ENCODE measurements at places on chromosomes 16 and 17.

- DNase-seq = no peak
These were observed 13.7 kb upstream of the CD300E start for GRCh38 chr17:74637265-74637664.

DNA sequence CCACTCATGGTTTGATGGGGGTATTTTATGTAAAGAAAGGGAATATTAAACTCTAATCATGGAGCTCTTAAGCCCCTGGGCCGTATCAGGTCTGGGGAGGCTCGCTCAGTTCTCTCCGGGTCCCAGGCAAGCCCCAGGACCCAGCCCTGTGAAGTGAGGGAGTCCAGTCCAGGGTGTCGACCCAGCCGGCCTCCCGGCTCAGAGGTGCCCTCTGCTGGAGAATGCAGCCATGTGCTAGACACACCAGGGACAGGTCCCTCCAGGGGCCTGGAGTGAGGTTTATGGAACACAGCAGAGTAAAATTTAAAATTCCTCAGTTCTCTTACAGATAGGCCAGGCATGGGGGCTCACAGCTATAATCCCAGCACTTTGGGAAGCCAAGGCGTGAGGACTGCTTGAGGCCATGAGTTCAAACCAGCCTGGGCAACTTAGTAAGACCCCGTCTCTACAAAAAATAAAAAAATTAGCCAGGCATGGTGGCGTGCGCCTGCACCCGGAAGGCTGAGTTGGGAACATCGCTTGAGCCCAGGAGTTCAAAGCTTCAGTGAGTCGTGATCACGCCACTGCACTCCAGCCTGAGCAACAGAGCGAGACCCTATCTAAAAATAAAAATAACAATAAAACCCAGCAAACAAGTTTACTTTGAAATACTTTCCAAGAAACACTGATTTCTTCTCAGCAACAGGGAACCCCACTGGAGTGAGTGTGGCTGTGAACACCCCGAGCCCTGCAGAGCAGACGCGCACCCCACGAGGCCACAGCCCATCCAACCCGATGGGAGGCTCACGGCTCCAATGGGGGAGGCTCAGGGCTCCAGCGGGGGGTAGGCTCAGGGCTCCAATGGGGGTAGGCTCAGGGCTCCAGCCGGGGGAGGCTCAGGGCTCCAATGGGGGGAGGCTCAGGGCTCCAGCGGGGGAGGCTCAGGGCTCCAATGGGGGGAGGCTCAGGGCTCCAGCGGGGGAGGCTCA is 72.2 kb downstream of the ZNF778 start:
- peak; percentile 68 for DNase-seq

- DNase-seq = peak; percentile 51
These were observed 66.0 kb downstream of the SNX20 start for GRCh38 chr16:50614955-50615724.

DNA sequence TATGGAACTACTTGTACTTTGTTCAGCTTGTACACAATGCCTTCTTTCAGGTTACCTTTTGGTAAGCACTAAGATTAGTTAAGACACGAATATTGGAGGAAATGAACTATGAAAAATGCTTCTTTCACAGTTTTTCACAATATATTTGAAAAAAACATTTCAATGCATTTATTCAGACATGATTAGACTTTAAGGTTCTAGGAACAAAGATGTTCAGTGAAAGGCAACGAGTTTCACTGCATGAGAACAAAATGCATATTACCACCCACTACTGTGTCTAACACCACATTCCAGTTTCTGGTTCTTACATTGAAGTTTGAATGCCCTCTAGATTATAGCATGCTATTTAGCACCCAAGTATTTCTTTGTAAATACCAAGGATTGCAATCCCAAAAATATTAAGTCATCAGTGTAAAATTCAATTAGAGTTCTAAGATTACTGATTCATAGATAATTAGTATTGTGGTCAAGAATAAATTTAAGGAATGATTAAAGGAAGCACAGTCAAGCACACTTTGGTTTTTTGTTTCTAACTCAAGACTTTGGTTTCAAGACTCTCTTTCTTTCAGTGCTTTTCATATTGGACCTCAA is 261.7 kb downstream of the CEP112 start:
- no peak for DNase-seq

GRCh38 chr16:85466304-85466700 is 146.8 kb upstream of the GSE1 start:
- no peak for DNase-seq

GRCh38 chr17:3946711-3947235 is 17.5 kb downstream of the ATP2A3 start:
- DNase-seq = no peak

DNA sequence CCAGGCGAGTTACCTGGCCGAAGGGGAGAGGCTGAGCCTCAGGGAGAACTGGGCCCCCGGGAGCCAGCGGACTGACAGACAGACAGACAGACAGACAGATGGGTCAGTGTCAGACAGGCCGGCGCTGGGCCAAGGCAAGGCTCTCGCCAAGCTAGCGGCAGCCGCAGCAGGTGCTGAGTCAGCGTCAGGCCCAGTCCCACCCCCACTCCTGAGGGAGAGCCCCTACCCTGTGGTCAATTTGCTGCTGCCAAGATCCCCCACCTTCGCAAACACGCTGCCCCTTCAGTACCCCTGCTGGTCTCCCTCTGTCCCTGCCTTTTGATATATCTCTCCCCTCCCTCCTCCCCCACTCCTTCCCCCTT is 1.5 kb downstream of the FGF11 start:
- peak; percentile 78 for DNase-seq

DNA sequence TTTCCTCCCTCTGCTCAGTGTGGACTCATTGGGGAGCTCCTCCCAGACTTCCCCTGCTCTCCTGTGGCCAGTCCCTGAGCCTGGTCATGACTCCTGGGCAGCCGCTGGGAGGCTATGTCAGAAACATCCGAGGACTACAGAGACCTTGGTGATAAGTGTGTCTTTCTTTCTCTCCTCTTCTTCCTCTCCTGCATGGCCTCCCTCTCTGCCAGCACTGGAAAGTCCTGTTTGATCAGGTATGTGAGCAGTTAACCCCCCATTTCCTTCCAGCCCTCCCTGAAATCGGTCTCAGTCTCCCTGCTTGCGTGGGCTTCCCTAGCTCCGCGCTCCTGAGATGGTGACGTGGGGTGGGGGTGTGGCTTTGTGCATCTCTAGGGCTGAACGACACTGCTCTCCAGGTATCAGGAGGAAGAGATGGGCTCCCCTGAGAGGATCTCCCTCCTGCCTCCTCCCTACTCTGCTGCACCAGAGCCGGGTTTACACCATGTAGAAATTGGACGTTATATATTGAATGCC is 2.1 kb downstream of the RHBDL3 start:
- no peak for DNase-seq

GRCh38 chr16:79510879-79511278 is 89.7 kb downstream of the MAF start:
- DNase-seq = no peak

DNA sequence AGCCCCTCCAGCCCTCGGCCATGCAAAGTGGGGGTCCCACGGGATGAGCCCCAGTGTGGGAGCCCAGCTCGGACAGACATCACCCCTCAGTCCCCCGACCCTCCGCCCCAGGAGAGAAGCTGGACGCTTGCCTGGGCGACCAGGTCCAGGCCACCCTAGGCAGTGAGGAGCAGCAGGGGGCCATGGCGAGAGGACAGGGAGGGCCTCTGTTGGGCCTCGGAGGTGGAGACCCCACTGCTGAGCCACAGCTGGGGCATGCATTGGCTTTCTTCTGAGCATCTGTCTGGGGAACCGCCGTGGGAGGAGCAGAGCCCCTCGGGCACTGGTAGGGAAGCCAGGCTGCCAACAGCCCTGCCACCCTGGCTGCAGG is 13.0 kb downstream of the ACTG1 start:
- no peak for DNase-seq

- no peak for DNase-seq
These were observed 15.3 kb downstream of the KSR1 start for GRCh38 chr17:27471321-27472269.

- no peak for DNase-seq
These were observed 60.1 kb downstream of the ARSG start for GRCh38 chr17:68351395-68351794.

DNA sequence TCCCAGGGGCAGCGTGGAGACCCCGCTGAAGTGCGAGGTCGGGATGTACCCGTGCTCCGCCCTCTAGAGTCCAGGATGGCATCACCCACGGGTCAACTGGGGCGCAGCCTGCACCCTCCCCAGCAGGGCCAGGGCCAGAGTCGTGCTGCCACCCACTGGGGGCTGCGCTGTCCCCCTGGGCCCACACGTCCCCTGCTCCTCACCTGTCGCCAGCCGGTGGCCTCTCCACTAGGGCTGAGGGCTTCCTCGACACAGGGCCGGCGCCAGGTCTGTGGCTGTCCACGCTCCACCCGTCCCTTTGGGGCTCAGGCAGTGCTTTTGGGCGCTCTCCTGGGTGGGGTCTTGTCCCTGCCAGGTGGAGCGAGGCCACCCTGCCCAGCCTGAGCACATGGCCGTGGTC is 11.6 kb upstream of the PRR35 start:
- DNase-seq = no peak

DNA sequence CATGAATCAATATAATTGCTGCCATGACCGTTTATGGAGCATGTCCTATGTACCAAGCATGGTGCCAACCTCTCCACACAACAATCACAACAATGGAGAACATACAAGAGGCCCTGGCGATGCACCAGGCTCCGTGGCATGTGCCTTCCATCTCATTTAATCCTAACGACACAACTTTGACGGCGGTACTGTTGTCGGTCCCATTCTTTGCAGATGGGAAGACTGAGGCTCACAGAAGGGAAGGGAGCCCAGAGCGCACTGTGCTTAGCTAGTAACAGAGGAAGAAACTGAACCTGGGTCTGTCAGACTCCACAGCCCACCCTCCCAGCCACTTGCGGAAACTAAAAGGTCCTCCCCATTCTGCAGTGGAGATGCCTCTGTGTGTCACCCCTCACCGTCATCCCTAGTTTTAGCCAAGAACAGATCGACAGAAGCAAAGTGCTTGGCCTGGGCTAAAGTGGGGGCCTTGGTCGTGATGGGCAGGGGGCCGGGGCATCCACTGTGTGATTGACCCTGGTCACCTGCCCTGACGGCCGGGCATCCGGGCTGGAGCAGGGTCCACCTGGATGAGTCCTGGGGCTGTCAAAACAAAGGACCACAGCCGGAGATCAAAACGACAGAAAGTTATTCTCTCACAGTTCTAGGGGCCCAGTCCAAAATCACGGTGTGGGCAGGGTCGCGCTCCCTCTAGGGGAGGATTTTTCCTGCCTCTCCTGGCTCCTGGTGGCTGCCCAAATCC is 183.9 kb downstream of the C16orf95 start:
- no peak for DNase-seq

DNA sequence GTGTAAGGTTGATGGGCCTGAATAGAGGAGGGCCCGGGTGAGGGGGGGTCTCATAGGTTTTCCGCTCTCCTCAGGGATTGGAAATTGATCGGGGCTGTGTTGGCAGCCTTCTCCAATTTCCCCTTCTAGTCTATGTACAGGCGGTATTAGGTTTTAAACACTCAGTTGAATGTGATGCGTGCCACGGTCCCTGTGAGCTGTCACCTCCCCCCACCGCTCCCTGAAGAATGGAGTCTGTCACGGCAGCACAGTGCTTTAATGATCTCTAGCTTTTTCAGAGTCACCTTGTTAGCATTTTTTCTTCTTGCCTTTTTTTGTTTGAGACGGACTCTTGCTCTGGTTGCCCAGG is 800 bp downstream of the COX4I1 start:
- DNase-seq = no peak

DNA sequence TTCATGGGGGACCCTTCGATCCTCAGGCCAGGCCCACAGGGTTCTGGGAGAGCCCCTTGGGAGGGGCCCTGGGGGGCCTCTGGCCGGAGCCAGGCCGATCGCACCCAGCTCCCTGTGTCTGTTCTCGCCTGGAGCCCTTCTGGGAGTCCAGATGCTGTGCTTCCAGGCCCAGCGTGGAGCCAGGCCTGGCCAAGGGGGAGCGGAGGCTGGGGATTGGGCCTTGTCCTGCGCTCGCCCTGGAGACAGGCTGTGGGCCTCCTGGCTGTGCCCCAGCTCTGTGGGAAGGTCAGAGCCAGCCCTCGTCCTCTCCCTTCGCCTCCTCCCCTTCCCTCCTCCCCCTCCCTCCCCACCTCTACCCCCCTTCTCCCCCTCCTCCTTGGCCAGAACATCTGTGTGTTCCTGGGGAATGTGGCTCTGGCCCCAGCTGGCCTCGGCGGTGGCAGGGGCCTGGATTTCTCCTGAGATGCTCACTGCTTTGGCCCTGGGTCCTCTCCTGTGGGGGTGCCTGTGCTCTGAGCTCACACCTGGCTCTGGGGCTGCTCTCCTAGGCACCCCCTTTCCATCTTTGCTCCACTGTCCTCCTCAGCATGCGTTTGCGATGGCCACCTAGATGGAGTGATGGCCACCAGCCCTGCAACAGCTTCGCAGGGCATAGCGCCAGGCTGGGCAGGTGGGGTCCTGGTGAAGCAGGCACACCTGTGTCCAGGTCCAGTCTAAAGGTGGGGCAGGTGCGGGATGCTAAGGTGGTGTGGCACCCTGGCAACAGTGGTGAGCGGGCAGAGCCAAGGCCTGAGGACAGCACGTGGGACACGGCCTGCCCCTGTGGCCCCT is 90.6 kb upstream of the CIBAR2 start:
- peak; percentile 84 for DNase-seq

GRCh38 chr17:14827396-14827919 is 437.7 kb downstream of the PMP22 start:
- DNase-seq = no peak

- no peak for DNase-seq
These were observed 2.0 kb downstream of the GH1 start for GRCh38 chr17:63916566-63917185.

GRCh38 chr16:21150375-21151001 is at the start of gene DNAH3:
DNAH3 (minus strand) TSS chr16:21150846; CDS start chr16:21150319, 527 bp downstream.
- peak; percentile 52 for DNase-seq

- DNase-seq = no peak
These were observed 30.3 kb downstream of the RCVRN start for GRCh38 chr17:9874722-9875121.

- no peak for DNase-seq
These were observed 12.2 kb downstream of the BANP start for GRCh38 chr16:87963400-87963799.

DNA sequence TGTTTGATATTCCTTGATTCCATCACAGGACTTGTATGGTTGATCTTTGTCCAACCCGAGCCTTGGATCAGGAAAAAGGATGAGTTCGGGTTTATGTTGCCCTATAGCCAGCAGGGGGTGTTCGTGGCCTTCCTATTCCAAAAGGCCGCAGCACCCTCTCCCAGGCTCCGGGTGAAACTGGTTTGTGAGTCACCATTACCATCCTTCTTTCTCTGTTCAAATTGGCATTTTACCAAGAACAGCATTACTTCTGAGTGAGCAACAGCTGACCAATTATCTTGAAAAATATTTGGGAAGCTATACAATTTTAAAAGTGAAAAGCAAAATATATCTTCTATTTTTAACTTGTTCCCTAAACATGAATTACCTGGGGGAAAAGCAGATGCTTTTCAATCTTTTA is 24.3 kb upstream of the KRT20 start:
- DNase-seq = peak; percentile 94
